ENCODE measurements at places on chromosomes 11 and 22. TPM values are rescaled to one million over a fixed set of nuclear protein-coding genes. Genes with fewer than 3 reads are reported as not detected.

Gene SMTNL1
- total RNA-seq, result not detected

Gene MOB2
- 33.3 TPM for total RNA-seq

Gene MS4A4E
- total RNA-seq, result not detected

Gene UBQLN3
- total RNA-seq, result not detected

Gene SYT9
- 0.42 TPM for total RNA-seq

Gene SEPTIN5
- total RNA-seq, result 34.5 TPM

Gene DKK3
- total RNA-seq, result 66.3 TPM

Gene TUB
- 16.3 TPM for total RNA-seq

Gene CDPF1
- 10.0 TPM for total RNA-seq

Gene CD44
- 3.8 TPM for total RNA-seq

Gene RHOD
- total RNA-seq, result 20.6 TPM

Gene SLC15A3
- total RNA-seq, result 4.8 TPM

Gene KIF18A
- 17.0 TPM for total RNA-seq

Gene POLR2L
- 89.6 TPM for total RNA-seq

GRCh38 chr11:130614591-130614990 lies 166.1 kb downstream of the ADAMTS15 start:
- no peak for DNase-seq
- H3K36me3 ChIP-seq, result no peaks in the 10 kb centered on the region
- H3K4me3 ChIP-seq, result no peak overlapping the region
- no peak overlapping the region for H3K27ac ChIP-seq

- no peak for DNase-seq
- H3K36me3 ChIP-seq, result no peaks in the 10 kb centered on the region
- H3K27ac ChIP-seq, result no peak overlapping the region
- no peak overlapping the region for H3K4me3 ChIP-seq
- peaks cover 5% of the 10 kb centered on the region for H3K27me3 ChIP-seq
Measured at GRCh38 chr11:121446752-121447156, 5.4 kb upstream of the SORL1 start.

DNA sequence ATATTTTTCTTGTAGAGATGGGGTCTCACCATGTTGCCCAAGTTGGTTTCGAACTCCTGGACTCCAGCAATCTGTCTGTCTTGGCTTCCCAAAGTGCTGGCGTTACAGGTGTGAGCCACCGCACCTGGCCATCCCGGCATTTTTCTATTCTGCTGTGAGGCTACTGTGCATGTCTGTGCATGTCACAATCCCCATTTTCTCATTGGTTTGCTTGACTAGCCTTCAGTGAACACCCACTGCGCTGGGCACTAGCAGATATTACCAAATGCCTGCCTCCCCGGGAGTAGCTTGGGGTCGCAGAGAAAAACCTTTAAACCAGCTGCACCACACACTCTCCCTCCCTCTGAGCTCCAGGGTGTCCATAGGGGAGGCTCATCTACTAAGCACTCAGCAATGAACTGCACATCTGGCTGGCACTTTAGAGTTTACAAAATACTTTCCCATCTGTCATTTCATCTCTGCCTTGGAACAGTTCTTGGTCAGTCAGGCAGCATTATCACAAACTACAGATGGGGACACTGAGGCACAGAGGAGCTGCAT lies 4.9 kb downstream of the CSNK1E start:
- peaks cover 9% of the 10 kb centered on the region for H3K36me3 ChIP-seq
- peaks cover 30% of the 10 kb centered on the region for H3K4me1 ChIP-seq
- DNase-seq, result no peak

GRCh38 chr11:111602865-111603610 lies 789 bp downstream of the SIK2 start:
- peak; percentile 29 for DNase-seq
- peak overlapping the region; percentile 89 for H3K4me3 ChIP-seq
- H3K36me3 ChIP-seq, result no peaks in the 10 kb centered on the region

GRCh38 chr22:36117053-36117554 lies 43.5 kb downstream of the APOL3 start:
- H3K27ac ChIP-seq, result no peak overlapping the region
- no peaks in the 10 kb centered on the region for H3K27me3 ChIP-seq
- H3K4me3 ChIP-seq, result no peak overlapping the region
- no peaks in the 10 kb centered on the region for H3K4me1 ChIP-seq
- no peak for DNase-seq

- no peak overlapping the region for H3K27ac ChIP-seq
- H3K4me1 ChIP-seq, result peaks cover 6% of the 10 kb centered on the region
- no peaks in the 10 kb centered on the region for H3K36me3 ChIP-seq
- H3K27me3 ChIP-seq, result peaks cover 4% of the 10 kb centered on the region
- no peak for DNase-seq
- H3K4me3 ChIP-seq, result no peak overlapping the region
Measured at GRCh38 chr11:56611174-56611573, 3.5 kb downstream of the OR5M1 start.

DNA sequence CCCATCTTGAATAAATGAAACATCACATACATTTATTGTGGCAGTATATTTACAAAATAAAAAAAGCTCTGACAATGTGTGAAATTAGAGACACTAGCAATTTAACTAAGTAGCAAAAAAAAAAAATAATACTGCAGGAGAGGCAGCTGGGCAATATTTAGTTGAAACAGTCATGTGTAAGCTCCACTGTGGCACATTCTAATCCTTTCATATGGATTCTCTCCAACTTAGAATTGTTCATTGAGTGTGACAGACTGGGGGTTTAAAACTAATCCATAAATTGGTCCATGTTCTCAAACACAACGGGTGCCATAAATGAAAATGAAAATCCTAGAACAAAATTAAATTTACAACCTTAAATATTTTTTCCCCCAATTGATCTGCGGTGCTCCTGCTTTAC lies 302.1 kb downstream of the CADM1 start:
- peaks cover 7% of the 10 kb centered on the region for H3K36me3 ChIP-seq
- no peak overlapping the region for H3K27ac ChIP-seq
- H3K4me1 ChIP-seq, result peaks cover 8% of the 10 kb centered on the region
- DNase-seq, result no peak
- H3K27me3 ChIP-seq, result no peaks in the 10 kb centered on the region
- no peak overlapping the region for H3K4me3 ChIP-seq

DNA sequence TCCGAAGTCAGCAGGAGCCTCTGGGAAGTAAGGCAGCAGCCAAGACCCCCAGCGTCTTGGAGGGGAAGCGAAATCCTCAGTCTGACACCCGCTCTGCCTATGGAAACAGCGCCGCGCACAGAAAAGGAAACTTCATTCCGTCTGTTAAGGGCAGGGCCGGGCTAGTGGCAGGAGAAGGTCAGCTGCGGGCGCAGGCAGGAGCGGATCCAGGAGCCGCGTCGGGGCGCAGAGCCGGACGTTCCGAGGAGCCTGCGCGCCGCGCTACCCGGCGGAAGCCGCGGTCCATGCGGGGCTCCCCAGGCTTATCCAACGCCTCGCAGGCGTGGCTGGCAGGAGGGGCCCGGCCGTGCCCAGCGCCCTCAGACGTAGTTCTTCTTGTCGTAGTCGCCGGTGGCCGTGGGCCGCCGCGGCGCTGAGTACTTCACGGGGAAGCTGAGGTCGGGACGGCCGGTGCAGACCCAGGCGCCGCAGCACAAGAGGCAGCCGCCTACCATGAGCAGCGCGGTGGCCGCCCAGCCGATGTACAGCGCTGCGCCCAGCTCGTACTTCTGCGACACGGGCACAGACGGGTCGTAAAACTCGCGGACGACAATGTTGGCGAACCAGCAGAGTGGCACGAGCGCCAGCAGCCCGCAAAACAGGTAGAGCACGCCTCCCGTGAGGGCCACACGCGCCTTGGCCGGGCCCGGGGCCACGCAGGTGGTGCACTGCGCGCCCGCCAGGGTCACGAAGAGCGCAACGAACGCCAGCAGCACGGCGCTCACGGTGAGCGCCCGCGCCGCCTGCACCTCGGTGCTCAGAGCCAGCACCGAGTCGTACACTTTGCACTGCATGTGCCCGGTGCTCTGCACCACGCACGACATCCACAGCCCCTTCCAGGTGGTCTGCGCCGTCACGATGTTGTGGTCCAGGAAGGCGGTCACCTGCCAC lies 705 bp downstream of the CLDN5 start:
- DNase-seq, result no peak
- no peak overlapping the region for H3K27ac ChIP-seq
- peaks cover 57% of the 10 kb centered on the region for H3K27me3 ChIP-seq
- H3K4me1 ChIP-seq, result peaks cover 3% of the 10 kb centered on the region

GRCh38 chr11:76155500-76156227 lies 50.6 kb downstream of the WNT11 start:
- no peak for DNase-seq
- H3K4me3 ChIP-seq, result no peak overlapping the region
- peaks cover 11% of the 10 kb centered on the region for H3K4me1 ChIP-seq
- no peaks in the 10 kb centered on the region for H3K36me3 ChIP-seq
- H3K27ac ChIP-seq, result no peak overlapping the region

Data from progenitor cell of endocrine pancreas (in vitro differentiated cells).